ENCODE measurements at places on chromosomes 2 and 18. TPM values are rescaled to one million over a fixed set of nuclear protein-coding genes. Genes with fewer than 3 reads are reported as not detected.

ADI1 gene
- 70.3 TPM for polyA plus RNA-seq

DNA sequence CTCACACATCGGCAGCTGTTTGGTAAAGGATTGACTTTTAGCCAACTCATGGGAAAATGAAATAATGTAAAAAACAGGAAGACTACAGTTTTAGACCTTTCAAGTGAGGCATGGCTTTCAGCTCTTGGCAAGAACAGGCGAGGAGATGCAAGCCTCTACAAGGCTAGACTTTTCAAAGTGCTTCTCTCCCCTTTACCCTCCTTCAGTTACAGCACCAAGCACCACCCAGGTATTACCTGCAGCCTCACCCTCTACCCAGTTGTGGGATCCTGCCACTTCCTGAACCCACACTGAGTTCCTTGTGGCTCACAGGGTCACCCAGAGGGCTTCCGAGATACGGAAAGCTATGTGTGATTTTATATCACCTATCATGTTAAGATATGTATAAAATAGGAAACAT lies 14.7 kb downstream of the UGT1A10 start:
- no peak for DNase-seq

DNA sequence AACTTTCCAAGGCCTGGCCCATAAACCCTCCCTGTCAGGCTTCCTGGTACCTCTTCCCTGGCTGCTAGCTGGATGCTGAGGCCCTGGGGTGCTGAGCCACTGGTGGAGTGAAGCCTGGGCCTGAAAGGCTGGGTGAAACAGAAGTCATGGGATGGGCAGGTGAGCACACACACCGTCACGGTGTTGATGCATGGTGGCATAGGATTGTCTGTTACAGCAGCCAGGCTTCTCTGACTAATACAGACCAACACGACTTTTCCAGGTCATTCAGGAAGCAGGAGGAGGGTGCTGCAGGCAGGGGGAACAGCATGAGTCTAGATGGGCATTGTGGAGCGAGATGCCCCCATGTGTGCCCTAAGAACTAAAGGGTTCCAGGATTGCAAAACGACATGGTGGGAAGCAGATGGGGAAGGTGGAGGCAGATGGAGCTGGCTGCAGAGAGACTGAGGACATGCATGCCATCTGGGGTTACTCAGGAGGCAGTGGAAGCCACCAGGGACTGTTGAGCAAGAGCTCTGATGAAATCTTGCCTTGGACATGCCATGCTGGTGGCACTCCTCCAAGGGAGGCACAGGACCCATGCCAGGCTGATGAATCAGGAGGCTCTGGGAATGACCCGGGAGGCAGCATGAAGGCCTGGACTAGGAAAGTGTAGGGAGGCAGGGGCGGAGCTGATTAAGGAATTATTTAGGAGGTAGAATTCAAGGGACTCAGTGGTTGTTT lies 480.9 kb downstream of the TSN start:
- no peak for DNase-seq

DNA sequence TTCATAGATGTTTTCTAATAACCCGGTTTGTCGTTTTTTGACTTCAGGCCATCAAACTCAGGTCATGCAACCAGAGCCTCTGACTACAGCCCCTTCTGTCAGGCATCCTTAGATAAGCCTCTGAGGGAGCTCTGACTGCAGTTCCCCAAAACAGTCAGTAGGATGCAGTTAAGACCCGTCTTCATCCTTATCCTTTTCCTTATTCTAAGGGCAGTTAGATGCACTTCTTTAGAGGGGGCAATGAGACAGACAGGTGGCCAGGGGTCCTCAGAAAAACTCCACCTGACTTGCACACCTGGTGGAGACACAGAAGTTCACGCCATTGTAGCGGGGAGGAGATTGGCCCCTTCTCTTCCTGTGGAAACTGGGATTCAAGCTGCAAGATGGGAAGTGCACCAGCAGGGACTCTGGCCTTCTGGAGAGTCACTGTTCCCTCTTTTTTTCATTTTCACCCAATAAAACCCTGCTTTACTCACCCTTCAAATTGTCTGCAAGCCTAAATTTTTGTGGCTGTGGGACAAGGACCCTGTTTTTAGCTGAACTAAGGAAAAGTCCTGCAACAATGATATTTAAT lies 104.8 kb upstream of the TFPI start:
- DNase-seq: no peak

ZNF516 gene
- polyA plus RNA-seq: 58.4 TPM

DNA sequence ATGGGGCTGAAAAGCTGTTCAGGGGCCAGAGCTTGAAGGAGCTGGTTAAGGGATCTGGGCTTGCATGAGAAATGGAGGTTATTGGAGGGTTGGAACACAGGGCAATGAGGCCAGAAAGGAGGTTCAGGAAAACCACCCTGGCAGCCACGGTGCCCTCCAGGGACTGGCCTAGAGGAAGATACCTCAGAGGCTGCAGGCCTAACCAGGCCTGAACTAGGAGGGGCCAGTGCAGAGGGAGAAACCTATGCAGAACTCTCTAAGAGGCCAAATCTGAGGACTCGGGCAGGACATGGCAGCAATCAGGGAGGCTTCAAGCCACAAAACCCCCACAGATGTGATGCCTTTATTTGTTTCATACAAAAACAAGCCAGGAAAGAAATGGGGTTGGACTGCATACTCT lies 66.8 kb downstream of the BIN1 start:
- DNase-seq: no peak

All from renal pelvis (tissue), 12 donors.